Tibial nerve (tissue), 4 donors: ENCODE measurements at places on chromosomes 12 and 14. TPM values are rescaled to one million over a fixed set of nuclear protein-coding genes. Genes with fewer than 3 reads are reported as not detected.

DNA sequence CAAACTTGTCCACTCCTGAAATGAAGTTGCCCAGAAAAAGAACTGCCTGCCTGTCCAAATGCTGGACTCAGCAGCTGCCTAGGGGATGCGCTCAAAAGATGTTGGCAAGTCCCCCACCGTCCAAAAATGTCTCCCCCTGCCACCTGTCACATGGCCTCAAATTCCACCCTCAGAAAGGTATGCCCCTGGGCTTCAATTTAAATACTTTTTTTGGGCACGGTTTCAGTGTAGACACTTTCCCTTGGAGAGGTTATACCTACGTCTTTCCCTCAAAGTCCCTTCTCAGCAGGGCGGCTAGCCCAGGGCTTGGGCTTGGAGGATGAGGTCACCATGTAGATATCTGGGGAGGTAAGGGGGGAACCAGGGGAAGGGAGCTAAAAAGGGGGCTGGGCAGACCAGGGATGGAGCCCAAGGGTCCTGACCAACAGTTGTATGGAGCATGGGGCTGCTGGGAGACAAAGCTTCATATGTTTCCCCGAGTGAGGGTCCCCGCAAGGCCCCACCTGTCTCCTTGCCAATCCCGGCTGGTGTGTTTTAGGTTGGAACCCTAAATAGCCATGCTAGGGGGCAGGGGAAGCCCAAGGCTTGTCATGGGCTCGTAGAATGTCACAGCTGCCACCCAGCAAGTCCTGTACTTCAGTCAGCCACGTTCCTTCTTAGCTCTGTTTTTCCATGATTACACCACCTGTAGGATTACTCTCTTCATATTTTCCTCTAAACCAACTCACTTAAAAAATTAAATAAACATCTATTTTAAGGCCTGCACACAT, 131.2 kb upstream of the TBX3 start:
- no peak overlapping the region for H3K27ac ChIP-seq
- H3K36me3 ChIP-seq: no peaks in the 10 kb centered on the region
- peaks cover 7% of the 10 kb centered on the region for H3K4me1 ChIP-seq
- no peak for DNase-seq
- H3K4me3 ChIP-seq: no peak overlapping the region
- no peaks in the 10 kb centered on the region for H3K27me3 ChIP-seq

DNA sequence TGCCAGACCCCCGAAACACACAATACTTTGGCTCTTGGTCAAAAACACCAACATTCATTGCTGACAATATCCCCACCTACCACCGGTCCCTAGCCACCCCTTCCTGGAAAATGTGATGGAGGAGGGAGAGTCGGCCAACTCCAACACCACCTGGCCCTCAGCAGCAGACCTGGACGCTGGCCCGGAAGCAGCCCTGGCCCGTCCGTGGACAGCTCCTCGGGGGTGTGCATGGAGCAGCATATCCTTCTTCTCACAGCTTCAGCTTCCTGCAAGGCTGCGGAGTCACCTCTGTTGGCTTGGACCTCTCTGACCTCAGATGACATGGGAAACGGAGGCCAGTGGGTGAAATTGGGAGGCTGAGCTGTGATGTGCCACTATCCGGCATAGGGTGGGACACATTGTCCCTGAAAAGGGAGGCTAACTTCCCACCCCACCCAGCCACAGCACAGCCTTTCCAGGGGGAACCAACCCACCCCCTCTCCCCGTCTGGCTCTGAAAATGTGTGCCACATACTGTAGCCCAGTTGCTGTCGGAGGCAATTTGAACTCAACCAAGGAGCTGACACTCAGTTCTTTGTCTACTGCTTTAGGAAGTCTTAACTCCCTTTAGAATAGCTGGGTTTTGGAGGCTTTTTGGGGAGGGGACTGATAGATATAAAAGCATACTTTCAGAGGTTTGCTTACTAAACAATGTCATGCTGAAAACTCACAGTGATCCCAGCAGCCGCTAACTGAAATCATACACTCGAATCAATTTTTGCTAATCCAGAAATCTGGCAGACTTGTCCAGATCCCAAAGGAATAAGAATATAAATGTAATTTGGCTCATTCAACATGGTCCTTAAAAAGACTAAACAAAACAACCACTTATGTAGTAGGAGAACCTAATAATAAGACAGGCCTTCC, 43.1 kb upstream of the LTA4H start:
- H3K27ac ChIP-seq: no peak overlapping the region
- H3K4me3 ChIP-seq: no peak overlapping the region
- no peaks in the 10 kb centered on the region for H3K36me3 ChIP-seq
- no peaks in the 10 kb centered on the region for H3K4me1 ChIP-seq
- DNase-seq: no peak

DNA sequence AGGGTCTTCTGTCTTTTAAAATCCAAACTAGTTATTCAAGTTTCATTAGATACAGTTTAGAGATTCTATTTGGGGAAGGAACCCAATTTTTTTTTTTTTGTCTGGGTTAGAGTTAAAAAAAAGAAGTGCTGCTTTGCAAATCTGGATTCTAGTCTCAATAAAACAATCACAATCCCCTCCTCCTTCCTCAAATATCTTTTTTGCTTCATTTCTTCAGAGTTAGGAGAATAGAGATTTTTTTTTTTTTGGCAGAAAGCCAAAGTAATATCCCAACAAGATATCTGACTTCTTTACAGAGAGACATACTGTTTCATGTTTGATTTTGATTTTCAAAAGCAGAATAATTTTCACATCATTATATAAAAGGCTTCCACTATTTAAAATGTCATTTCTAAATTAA, 201.9 kb downstream of the FOXN3 start:
- H3K36me3 ChIP-seq: no peaks in the 10 kb centered on the region
- no peak overlapping the region for H3K27ac ChIP-seq
- peaks cover 40% of the 10 kb centered on the region for H3K4me1 ChIP-seq
- H3K4me3 ChIP-seq: no peak overlapping the region
- no peaks in the 10 kb centered on the region for H3K27me3 ChIP-seq
- no peak for DNase-seq

- DNase-seq: no peak
- no peak overlapping the region for H3K27ac ChIP-seq
- no peak overlapping the region for H3K4me3 ChIP-seq
Measured at GRCh38 chr12:4138051-4138450, 135.5 kb upstream of the CCND2 start.

DNA sequence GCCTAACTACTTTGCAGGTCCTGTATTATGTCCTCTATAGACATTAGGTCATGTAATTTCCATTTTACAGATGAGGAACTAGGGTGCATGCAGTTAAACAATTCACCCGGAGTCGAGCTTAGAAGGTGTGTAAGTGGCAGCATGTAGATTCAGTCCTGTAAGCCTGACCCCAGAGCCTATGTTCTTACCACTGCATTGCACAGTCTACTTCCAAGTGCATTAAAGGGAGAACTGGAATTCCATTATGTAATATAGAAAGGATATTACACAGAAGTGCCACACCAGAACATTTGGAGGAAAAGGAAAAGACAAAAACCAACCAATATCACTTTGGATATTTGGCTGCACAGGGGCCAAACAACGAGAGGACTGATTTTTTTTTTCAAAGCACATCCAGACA, 1.2 kb downstream of the GLT8D2 start:
- H3K4me3 ChIP-seq: no peak overlapping the region
- H3K36me3 ChIP-seq: no peaks in the 10 kb centered on the region
- no peaks in the 10 kb centered on the region for H3K4me1 ChIP-seq
- DNase-seq: no peak
- no peak overlapping the region for H3K27ac ChIP-seq
- no peaks in the 10 kb centered on the region for H3K27me3 ChIP-seq

- peaks cover 16% of the 10 kb centered on the region for H3K4me1 ChIP-seq
- peaks cover 30% of the 10 kb centered on the region for H3K27me3 ChIP-seq
- H3K27ac ChIP-seq: no peak overlapping the region
- no peak overlapping the region for H3K4me3 ChIP-seq
Measured at GRCh38 chr12:43550831-43551271, 1.2 kb downstream of the ADAMTS20 start.

DNA sequence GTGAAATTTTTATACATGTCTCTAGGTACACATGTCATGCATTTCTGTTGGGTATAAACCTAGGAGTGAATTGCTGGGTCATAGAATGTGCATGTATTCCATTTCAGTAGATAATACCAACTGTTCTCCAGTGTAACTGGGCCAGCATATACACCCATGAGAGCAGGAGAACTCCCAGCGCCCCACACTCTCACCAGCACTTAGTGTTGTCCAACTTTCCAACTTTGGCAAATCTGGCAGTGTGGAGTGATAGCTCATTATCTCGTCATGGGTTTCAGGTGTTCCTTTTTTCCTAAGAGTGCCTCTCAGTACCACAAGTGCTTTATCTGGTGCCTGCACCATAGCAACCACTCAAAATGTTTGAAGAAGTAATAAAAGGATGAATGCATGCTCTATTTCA, 40.1 kb downstream of the NGB start:
- no peak overlapping the region for H3K27ac ChIP-seq
- no peaks in the 10 kb centered on the region for H3K4me1 ChIP-seq
- no peak overlapping the region for H3K4me3 ChIP-seq

GRCh38 chr12:28781671-28782652, 367.1 kb upstream of the FAR2 start:
- H3K4me3 ChIP-seq: no peak overlapping the region
- H3K36me3 ChIP-seq: no peaks in the 10 kb centered on the region
- no peaks in the 10 kb centered on the region for H3K27me3 ChIP-seq
- no peak overlapping the region for H3K27ac ChIP-seq

The BBS10 gene
- total RNA-seq: 22.0 TPM

The PABPN1 gene
- 52.1 TPM for total RNA-seq

The ADAMTS20 gene
- total RNA-seq: not detected
